ENCODE measurements at places on chromosomes 4 and X. TPM values are rescaled to one million over a fixed set of nuclear protein-coding genes. Genes with fewer than 3 reads are reported as not detected.

SSX2 gene
- polyA plus RNA-seq: not detected

SH3D19 gene
- 13.6 TPM for polyA plus RNA-seq

KLHL5 gene
- 12.2 TPM for polyA plus RNA-seq

NPY5R gene
- 1.2 TPM for polyA plus RNA-seq

GPC3 gene
- polyA plus RNA-seq: 52.5 TPM

CXCR3 gene
- polyA plus RNA-seq: 0.24 TPM

CCDC110 gene
- 2.2 TPM for polyA plus RNA-seq

EPHA5 gene
- polyA plus RNA-seq: not detected

TBCK gene
- 15.8 TPM for polyA plus RNA-seq

UGT2B10 gene
- not detected for polyA plus RNA-seq

RHOXF2B gene
- not detected for polyA plus RNA-seq

TMEM271 gene
- polyA plus RNA-seq: not detected

PWWP3B gene
- 2.0 TPM for polyA plus RNA-seq

MAGEC3 gene
- polyA plus RNA-seq: not detected

DCLK2 gene
- polyA plus RNA-seq: 2.6 TPM

XKRX gene
- polyA plus RNA-seq: not detected

GPM6B gene
- 6.3 TPM for polyA plus RNA-seq

LPAR4 gene
- polyA plus RNA-seq: not detected

CENPVL1 gene
- polyA plus RNA-seq: not detected

VCX3A gene
- polyA plus RNA-seq: not detected

MAMLD1 gene
- polyA plus RNA-seq: 1.4 TPM

NR0B1 gene
- polyA plus RNA-seq: not detected

AVPR2 gene
- 22.1 TPM for polyA plus RNA-seq

NHSL2 gene
- 1.3 TPM for polyA plus RNA-seq

MAGEA10 gene
- not detected for polyA plus RNA-seq

CLCN4 gene
- 2.4 TPM for polyA plus RNA-seq

RNF128 gene
- polyA plus RNA-seq: 18.4 TPM

ZAR1 gene
- polyA plus RNA-seq: not detected

GPR34 gene
- 2.2 TPM for polyA plus RNA-seq

GAGE12F gene
- not detected for polyA plus RNA-seq

HSFX4 gene
- polyA plus RNA-seq: not detected

COL4A6 gene
- 4.1 TPM for polyA plus RNA-seq

PCDH19 gene
- polyA plus RNA-seq: 0.75 TPM

PRSS12 gene
- 0.54 TPM for polyA plus RNA-seq

SYN1 gene
- polyA plus RNA-seq: 0.88 TPM

FAM53A gene
- 1.2 TPM for polyA plus RNA-seq

RAI2 gene
- 18.3 TPM for polyA plus RNA-seq

MAGEA9B gene
- not detected for polyA plus RNA-seq

RPL39 gene
- polyA plus RNA-seq: 2,663 TPM

CRMP1 gene
- 0.26 TPM for polyA plus RNA-seq

PRR32 gene
- not detected for polyA plus RNA-seq

DRP2 gene
- polyA plus RNA-seq: not detected

KLHL15 gene
- 2.2 TPM for polyA plus RNA-seq

HSFX3 gene
- polyA plus RNA-seq: not detected

CENPVL2 gene
- polyA plus RNA-seq: not detected

CLTRN gene
- 129 TPM for polyA plus RNA-seq

PLA2G12A gene
- polyA plus RNA-seq: 54.0 TPM

ANK2 gene
- 125 TPM for polyA plus RNA-seq

SUPT20HL2 gene
- not detected for polyA plus RNA-seq

CLNK gene
- 4.8 TPM for polyA plus RNA-seq

MTNR1A gene
- not detected for polyA plus RNA-seq

MMGT1 gene
- polyA plus RNA-seq: 15.3 TPM

Data from kidney (tissue), 22 donors.